ENCODE measurements at places on chromosomes 4 and X.
A peak's percentile ranks its signal among the peaks of the same experiment; 100 is the strongest.

DNA sequence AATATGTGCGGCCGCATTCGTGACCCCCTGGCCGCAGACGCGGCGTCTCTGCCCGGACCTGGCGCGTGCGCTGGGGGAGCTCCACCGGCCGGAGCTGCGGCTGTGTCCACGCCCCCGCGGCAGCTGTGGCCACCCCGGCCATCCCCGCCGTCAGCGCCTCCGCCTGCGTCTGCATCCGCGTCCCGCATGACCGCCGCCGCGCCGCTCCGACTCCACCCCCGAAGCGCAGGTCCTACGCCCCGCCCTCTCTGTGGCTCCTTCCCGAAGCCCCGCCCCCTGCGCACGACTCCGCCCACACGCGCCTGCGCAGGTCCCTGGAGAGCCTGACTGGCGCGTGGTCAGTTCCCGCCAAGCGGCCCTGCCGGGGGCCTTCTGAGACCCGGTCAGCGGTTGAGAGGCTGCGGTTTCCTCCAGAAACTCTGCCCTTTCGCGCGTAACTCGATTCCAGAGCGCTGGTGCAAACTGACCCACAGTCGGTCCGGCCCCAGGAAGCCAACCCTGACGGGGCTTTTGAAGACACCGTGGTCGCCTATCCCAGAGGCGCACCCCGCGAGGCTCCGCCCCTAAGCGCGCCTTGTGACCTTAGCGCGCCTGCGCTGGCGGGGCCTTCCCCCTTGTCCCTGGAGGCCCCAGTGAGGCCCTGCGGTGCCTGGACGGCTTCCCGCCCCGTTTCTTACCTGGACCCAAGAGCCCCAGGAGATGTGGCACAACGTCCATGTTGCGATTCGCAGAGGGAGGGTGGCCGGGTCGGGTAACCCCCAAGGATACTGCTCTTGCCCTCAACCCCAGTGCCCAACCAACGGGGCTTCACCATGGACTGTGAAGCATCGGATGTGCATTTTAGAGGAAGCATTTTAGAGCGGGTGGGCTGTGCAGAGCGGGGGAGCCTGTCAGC lies at the start of gene LAGE3:
TSS of gene LAGE3 (minus strand) at position 554 of the 895 bp plus-strand sequence. CDS start at position 188, 366 bp downstream.
- DNase-seq, result peak; percentile 67

GRCh38 chr4:174561560-174561959 lies 39.3 kb upstream of the HPGD start:
- DNase-seq, result peak; percentile 15

GRCh38 chr4:4627111-4627510 lies 85.3 kb upstream of the STX18 start:
- DNase-seq, result no peak

DNA sequence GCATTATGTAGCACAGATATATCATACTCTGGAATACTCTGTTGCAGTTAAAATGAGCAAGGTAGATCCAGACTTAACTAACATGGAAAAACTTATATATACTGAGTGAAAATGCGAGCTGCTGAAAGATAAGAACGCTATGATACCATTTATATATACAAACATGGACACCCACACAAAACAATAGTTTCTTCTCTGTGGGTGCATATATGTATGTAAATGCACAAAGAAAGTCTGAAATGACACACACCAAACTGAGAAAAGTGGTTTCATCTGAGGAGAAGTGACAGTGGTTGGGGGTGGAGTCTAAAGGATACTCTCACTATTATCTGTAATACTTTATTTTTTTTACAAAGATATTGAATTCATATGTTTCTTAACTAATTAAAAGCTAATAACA lies 12.2 kb upstream of the FGF2 start:
- DNase-seq, result no peak

GRCh38 chr4:8046925-8047541 lies 107.4 kb upstream of the AFAP1 start:
- peak; percentile 81 for DNase-seq
